ENCODE measurements at places on chromosomes 13 and 19.

DNA sequence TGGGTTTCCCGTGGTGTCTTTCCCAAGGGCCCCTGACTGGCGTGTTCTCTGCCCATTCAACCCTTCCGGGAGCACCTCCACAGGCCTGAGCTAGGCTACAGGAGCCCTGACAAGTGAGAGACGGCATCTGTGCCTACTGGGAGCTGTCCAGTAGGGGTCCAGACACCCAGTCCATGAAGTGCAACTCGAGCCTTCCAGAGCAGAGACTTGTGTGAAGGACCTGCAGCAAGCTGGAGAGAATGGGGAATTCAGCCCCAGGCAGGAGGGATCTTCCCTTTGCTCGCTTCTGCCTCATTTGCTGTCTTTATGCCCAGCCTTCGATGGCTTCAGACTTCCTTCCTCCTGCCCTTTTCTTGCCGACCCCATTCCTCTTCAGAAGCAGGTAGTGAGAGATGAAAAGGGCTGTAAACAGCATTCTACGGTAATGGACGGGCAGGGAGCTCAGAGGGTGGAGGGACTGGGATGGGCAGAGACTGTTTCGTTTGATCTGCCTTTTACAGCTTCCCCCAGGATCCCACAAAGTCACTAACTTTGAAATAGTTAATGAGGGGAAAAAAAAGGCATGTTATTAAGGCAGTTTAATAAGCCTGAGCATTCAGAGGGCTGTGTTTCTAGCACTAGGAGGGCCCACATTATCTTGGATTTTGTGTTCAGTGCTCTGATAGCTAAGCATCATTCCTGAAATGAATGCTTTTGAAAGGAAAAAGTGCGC, 327.6 kb downstream of the FGF9 start:
- DNase-seq: no peak

GRCh38 chr19:55877211-55877610, 40.9 kb downstream of the NLRP4 start:
- no peak for DNase-seq

GRCh38 chr19:7507884-7508283, 8.0 kb upstream of the ZNF358 start:
- no peak for DNase-seq

DNA sequence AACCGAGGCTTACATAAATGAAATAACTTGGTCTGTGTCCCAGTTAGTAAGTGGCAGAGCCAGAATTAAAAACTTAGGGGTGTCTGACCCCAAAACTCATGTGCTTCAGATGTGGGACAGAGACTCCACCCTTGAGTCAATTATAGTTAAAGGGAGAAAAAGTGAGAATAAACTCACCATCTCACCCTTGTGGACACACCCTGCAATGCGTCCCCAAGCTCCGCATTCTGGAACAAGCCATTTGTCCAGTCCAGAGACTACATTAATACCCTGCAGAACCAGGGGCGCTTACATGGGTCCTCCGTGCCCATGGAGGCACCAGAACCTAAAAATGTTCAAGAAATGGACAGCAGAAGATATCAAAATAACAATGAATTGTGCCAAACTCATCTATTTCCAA, 207.0 kb upstream of the ZNF507 start:
- DNase-seq: no peak

DNA sequence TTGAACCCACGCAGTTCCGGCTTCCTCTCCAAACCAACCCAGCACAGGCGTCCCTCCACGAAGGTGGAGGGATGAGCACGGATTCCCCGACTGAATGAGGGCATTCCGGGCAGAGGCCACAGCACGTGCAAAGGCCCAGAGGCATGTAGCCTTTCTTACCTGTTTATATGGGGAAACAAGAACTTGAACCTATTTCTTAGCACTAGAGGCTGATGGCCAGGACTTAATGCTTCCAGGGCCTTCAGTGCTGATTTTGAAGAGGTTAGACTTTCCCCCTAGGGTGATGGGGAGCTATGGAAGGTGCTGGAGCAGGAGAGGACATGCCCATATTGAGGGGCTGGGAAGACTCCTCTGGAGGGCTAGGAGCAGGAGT, 2.0 kb downstream of the MAST3 start:
- no peak for DNase-seq

DNA sequence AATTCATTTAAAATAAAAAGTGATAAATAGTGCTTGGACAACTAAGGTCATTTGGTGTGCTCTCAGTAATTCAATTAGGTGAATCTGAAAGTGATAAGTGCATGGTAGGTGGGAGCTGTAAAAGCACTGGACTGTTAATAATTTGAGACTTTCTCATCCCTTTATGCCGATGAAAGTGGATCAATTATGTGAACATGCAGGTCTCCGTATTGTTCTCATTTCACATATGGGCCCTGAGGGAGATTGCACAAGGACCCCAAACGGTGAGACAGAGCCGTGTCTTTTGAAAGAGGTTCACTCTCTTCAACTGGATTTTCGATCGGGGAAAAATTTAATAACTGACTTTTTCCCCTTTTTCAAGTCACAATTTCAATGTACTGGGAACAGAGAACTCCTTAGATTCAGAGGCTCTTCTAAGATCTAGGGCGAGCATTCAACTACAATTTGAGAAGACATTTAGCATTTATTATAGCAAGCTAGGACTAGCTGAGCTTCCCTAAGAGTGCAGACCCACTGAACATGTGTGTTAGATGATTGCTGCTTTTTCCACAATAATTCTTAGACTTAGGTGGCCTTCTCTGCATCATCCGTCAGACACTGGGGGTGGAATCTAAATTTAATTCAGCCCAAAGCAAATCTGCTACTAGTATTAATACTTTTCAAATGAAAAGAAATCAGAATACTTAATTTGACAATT, 347.6 kb downstream of the OXGR1 start:
- DNase-seq: no peak

GRCh38 chr19:18899624-18900560, 3.9 kb upstream of the CERS1 start:
- DNase-seq: no peak

DNA sequence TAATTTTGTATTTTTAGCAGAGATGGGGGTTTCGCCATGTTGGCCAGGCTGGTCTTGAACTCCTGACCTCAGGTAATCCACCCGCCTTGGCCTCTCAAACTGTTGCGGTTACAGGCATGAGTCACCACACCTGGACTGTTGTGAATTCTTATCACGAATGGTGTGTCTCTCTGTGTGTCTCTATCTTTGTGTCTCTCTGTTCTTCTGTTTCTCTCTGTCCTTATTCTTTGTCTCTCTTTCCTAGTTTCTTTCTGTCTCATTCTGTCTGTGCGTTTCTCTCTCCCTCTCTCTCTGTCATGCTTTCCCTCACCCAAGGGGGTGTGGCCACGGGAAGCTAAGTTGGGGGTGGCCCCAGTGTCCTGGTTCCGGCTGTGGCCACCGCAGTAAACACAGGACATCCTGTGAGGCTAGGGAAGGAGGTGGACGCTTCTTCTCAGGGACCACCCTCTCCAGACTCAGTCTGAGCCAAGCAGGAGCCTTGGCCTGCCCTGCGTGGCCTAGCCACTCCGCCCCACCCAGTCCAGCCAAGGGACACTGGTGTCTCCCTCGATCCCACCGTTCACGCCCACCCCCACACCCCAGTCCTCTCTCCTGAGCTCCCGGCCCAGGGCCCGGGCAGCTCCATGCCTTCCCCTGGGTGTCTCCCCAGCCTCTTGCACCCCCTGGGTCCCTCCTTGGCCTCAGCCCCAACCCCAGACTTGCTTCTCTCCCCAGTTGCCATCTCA, 3.9 kb upstream of the PRX start:
- no peak for DNase-seq
